ENCODE measurements at places on chromosomes 11 and 22.

GRCh38 chr11:46383974-46384701 is 2.7 kb downstream of the MDK start:
- DNase-seq = no peak

DNA sequence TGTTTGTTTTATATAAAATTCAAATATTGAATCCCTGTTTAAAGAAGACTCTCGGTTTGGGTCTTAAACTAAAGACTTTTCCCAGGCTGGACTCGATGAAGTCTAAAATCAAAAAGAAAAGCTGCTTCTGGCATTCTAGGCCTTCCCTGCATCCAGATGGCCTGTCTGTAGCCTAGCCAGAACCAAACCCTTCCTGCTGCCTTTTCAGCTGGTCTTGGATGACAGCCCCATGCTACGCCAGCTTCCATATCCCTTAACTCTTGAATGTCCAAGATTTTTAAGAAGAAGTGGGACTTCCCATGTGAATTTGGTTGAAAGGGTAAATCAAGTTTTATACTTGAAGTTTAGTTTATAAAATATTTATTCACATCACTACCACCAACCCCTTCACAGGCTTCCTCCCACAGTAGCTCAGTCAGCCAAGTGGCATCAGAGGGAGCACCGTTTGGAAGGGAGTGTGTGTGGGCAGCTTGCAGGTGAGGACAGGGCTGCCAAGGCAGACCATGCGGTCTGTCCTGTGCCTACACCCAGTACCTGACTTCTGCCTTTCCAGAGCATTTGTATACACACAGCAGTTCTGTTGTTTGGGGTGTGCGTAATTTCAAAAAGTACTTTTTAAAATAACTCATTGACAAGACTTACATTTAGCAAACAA is 18.2 kb upstream of the PSMA1 start:
- DNase-seq = no peak

GRCh38 chr11:8357505-8357888 is 93.8 kb upstream of the LMO1 start:
- no peak for DNase-seq

DNA sequence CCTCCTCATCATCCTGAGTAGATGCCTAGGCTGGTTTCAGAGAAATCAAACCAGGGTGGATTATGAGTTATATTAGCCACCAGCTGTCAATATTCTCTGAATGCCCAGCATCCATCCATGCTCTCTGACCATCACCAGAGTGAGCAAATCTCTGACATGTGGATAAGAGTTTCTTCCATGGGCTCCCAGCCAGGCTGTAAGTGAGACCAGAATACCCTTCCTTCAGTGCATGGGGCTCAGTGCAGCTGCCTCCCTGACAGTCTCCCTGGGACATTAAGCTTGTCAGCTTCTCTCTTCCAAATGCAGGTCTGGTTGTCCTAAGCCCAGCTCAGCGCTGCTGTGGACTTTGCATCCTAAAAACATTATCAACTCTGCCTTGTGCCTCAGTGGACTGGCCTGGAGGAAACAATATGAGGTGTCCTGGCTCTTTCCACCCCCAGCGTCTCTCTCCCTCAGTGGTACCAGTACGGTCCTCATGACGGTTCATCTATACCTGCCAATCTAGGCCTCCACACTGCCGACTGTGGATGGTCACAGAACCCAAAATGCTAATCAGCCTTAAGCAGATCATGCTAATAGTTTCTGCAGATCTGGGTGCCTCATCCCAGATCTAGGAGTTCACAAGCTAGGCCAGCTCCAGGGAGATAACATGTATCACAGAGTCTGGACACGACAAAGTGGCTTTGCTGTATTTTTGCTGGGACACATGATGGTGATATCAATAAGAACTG is 41.6 kb upstream of the PRAME start:
- no peak for DNase-seq

DNA sequence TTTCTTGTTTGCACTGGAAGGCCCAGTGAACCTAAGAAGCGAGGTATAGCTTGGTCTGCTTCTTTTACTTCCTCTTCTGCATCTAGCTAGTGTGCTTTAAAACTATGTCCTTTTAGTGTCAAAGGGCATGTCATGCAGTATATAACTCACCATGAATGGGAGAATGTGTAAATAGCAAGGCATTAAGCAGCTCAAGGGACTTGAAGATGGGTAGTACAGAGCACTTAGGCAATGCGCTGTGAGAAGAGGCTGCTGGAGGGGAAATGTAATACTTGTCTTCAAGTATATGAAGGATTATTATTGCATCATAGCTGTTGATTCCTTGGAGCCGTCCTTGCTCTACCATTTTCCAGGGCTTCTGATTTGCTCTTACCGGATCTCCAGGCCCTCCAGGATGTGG is 7.6 kb downstream of the MAML2 start:
- DNase-seq = no peak

DNA sequence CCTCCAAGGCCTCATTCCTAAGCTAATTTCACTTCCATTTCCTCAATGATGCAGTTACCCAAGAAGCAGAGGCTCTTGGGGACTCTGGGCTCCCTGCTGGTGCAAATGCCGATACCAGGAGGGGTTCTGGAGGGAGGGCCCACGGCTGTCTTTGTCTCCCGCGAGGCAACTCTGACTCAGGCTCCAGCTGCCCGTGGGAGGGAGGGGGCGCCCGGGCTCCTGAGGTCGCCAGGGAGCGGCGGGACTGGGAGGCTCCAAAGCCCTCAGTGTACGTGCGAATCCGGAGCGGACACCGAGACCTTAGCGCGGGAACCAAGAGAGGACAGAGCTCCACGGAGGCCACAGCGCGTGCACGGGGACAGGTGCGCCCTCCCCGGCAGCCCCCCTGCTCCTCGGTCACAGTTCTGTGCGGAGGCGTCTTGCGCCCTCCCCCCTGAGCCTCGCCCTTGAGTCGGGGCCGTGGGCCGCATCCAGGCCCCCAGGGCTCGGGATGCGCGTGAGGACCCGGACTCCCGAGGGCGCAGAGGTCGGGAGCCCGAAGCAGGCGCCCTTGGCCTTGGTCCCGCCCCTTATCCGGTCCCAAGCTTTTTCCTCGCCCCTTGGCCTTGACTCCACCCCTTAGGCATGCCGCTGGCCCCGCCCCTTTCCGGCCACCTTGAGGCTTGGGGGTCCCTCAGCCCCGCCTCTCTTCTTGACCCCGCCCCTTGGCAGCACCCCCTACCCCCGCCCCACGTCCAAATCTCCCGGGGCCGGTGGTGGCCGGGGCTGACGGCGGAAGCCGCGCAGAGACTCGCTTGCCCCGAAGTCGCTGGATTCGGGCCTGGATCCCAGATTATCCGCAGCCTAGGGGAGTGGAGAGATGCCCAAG is 4.7 kb upstream of the SHISA8 start:
- no peak for DNase-seq

- DNase-seq = peak; percentile 97
These were observed 13.7 kb upstream of the SEC14L3 start for GRCh38 chr22:30485362-30485988.

GRCh38 chr11:94128291-94128745 is 323 bp upstream of the PANX1 start:
- DNase-seq = peak; percentile 42

GRCh38 chr11:127733552-127733951 is 733.0 kb upstream of the KIRREL3 start:
- DNase-seq = no peak

- no peak for DNase-seq
These were observed 29.8 kb upstream of the DDX10 start for GRCh38 chr11:108635106-108635505.

DNA sequence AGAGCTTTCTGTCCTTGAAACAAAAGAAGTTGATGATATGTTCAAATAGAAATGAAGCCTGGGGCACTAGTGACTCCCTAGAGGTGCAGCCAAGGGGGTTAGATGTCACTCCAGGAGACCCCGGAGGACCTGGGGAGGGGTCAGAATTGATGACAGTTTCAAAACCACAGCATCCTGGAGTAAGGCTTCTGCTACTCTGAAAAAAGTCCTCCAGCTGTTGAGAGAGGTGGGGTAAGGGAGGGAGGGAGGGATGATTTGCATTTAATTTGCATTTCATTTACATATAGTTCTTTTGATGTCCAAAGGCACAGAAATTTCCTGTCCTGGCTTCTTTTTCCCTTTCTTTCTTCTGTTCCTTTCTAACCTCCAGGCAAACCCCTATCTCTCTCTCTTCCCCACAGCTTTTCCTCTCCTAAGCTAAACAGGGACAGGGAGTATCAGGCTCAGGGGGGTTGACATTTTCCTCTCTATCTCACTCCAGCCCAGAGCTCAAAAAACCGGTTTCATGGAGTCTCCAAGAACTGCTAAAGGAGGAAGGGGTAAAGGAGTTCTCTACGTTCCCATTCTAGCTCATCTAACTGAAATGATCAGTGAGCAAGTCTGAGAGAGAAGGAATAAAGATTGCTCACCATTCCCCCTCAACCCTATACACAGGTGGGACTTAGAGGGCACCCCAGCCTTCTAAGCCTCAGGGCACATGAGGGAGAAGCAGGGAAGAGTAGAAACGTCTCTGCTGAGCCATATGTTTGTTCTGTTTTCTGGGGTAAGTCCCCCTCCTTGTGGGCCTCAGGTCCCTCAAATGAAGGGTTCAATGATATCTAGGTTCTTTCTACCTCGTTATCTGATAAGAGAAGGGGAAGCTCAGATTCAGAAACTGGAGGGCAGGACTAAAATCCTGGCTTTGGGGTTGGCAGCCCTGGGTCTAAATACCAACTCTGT is 3.5 kb upstream of the POU2F3 start:
- no peak for DNase-seq

- no peak for DNase-seq
These were observed 86.3 kb upstream of the HMGXB4 start for GRCh38 chr22:35170716-35171697.

GRCh38 chr22:47452184-47452583 is 689.7 kb downstream of the TBC1D22A start:
- peak; percentile 36 for DNase-seq

DNA sequence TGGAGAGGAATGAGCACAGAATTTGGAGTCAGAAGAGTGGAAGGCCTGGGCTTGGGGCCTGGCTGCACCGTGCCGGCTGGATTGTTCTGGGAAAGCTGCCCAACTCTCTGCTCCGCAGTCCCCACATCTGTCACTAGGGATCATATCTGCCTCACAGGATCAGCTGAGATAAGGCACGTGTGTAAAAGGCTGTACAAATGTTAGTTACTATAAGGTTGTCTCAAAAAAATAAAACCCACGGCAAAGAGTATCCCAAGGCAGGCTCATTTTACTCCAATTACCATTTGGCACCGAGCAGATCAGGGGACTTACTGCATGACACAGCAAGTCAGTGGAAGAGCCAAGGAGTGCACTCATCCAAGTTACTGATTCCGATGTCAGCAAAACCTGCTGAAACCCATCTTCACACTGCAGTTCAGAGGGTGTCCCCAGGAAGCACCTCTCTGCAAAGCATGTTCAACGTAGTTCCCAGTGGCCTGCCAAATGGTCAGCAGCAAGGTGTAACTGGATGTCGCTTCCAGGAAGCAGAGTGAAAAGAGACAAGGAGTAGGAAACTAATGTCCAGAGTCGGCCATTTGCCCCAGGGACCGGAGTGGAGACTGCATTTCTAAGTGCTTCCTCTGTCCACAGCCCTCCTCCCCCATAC is 18.1 kb upstream of the MRTFA start:
- no peak for DNase-seq

GRCh38 chr11:108624196-108624925 is 30.8 kb upstream of the EXPH5 start:
- DNase-seq = no peak

- no peak for DNase-seq
These were observed 3.1 kb downstream of the DRD4 start for GRCh38 chr11:640021-640706.

DNA sequence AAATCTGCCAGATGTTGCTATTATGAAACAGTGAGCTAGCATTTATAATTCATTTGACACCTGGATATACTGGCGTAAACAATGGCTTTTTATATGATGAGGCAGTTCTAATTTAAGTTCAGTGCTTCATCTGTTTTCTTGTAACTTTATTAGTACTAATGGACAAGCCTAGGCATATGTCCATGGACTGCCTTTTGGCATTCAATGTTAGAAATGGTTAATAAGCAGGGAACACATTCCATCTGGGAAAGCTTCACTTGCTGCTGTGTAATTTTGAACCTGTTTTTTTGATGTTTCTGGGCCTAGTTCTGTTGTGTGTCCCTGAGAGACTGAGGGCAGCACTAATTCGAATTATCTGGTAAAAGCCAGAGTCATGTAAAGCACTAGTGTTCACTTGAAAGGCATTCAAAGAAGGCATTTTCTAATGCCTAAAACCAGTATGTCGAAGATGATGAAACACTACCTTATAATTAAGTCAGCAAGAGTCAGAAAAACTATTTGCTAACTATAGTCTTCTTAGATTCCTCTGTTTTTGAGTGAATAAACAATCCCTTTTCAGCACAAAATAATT is 138.5 kb downstream of the SWAP70 start:
- no peak for DNase-seq

DNA sequence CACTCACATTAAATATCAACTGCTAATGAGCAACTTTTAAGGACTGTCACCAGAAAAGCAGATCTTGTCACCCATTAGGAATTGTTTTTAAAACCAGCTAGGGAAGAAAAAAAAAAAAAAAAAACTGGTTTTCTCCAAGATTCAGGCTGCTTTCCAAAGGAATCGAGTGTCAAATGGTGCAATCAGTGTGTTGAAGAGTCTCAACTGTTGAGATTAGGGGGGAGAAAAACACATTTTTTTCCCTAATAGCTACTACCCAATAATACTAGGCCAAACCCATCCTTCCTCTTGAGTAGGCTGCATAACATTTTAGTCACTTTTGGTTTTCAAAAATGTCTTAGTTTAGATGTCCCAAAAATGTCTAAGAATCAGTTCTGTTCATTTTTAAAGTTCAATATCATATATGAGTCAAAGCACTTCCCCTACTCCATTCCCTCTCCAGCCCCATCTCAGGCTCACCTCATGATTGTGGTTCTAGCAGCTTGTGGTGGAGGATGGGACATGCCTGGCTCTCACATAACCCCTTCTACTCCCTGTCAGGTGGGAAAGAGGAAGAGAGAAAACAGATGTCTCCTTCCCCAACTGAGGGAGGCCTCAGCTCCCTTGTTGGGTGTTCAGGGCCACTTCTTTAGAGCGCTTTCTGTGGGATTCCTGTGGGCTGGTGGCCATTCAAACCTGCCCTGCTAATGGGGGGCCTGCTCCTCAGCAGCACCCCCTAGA is 193.6 kb downstream of the CWF19L2 start:
- DNase-seq = no peak

GRCh38 chr11:119860561-119861094 is 131.6 kb upstream of the NECTIN1 start:
- DNase-seq = no peak
